ENCODE measurements at places on chromosomes 7 and 10. TPM values are rescaled to one million over a fixed set of nuclear protein-coding genes. Genes with fewer than 3 reads are reported as not detected.

The GRM3 gene
- 0.18 TPM for polyA plus RNA-seq

The CC2D2B gene
- 1.8 TPM for polyA plus RNA-seq

DNA sequence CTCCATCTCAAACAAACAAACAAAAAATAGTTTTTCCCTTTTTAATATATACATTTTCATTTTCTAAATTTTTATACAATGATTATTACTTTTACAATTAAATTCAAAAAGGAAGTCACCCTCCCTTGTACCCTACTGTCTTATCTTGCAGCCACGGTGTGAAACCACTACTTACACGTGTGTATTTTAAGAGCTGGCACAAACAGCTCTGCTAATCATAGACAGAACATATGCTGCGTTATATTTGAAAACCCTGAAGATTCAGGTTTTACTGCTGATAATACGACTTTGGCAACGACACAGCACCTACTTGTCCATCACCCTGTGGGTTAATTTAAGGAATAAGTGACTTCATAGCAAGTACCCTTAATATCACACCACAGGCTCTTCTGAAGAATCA is 991 bp downstream of the ANKRD61 start:
- no peak for DNase-seq

- no peak for DNase-seq
Observed at GRCh38 chr10:7606951-7607404, 59.8 kb downstream of the ITIH5 start.

The COMTD1 gene
- 4.7 TPM for polyA plus RNA-seq

The OR6B1 gene
- 0.03 TPM for polyA plus RNA-seq

- DNase-seq: no peak
Observed at GRCh38 chr7:104386943-104387342, 58.5 kb downstream of the LHFPL3 start.

DNA sequence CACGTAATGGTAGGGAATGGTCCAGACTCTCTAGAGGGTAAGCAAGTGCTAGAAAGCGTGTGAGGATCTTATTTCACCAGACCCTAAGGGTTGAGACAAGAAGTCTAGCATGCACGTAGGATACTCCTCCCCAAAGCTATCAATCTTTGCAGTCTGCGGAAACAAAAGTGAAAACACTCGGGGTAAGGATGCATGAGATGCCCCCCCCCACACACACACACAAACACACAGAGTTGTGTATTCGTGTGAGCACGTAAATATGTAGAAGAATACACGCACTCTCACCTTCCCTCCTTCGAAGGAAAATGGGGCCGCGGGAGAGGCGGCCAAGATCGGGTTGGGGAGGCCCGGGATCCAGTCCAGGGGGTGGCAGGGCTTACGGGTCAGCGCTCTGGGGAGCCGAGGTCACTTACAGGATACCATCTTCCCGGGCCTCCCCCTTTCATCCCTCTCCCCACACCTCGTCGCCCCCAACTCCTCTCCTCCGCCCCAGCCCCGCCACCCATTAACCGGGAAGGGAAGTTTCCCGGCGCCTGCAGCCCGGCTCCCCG is 455 bp downstream of the CUL2 start:
- DNase-seq: peak; percentile 15

The SLC26A3 gene
- polyA plus RNA-seq: not detected

DNA sequence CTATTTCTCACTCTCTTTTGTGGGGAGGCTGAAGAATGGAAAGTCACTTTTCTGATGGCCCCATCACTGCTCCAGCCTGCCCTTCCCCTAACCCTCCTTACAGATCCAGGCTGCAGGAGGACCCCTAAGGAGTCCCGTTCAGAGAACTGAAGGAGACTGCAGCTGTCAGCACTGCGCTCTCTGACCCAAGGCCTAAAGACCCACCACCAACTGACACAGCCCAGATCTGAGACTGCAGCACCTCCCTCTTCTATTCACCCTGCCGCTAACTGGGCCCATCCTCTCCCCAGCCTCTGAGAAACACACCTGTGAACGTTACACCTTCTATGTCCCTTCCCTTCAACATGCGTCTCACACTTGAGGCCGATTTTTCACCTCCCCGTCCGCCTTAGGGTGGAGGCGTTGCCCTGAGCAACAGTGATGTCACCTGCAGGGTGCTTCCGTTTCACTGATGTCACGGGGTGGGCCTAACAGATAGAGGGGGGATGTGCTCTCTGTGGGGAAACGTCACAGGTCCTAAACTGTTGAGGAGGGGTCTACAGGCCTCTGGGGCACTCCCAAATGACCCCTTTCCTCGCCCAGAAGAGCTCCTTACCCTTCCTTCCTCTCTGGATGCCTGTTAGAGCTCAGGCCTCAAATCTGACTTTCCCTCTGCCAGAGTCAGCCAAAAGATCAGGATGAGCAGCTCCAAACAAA is 5.1 kb downstream of the ITPRIP start:
- DNase-seq: no peak

GRCh38 chr7:104933521-104933988 is 80.5 kb upstream of the KMT2E start:
- no peak for DNase-seq

The SEMA3D gene
- 41.9 TPM for polyA plus RNA-seq

DNA sequence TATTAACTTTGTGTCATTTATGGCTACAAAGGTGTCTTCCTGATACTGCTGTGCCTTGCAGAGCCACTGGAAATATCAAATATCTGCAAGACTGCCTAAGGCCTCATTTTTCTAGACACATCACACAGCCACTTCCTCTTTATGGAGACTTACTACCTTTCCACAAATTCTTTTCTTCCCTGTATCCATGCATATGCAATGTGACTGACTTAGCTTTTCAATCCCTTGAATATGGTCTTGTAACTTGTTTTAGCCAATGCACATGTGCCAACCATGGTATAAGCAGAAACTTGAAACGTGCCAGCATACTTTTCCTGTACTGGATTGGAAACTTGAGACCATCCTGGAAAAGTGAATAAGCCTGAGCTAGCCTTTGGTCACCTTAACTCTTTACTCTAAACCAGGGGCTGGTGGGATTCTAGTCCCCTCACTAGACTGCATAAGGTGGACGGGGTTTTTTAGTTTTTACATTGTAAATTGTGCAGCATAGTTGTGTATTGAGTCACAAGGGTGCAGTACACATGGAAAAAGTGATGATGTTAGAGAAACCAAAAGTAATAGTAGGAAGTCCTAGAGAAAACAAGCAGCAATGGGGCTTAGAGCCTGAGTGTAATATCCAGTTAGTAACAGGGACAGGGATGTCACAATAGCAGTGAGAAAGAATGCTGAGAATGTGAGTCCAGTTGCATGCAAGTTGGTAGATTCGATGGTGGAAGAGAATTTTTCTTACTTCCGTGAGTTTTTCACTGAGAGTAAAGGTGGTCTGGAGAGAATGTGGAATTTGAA is 879.5 kb downstream of the SORCS1 start:
- no peak for DNase-seq

DNA sequence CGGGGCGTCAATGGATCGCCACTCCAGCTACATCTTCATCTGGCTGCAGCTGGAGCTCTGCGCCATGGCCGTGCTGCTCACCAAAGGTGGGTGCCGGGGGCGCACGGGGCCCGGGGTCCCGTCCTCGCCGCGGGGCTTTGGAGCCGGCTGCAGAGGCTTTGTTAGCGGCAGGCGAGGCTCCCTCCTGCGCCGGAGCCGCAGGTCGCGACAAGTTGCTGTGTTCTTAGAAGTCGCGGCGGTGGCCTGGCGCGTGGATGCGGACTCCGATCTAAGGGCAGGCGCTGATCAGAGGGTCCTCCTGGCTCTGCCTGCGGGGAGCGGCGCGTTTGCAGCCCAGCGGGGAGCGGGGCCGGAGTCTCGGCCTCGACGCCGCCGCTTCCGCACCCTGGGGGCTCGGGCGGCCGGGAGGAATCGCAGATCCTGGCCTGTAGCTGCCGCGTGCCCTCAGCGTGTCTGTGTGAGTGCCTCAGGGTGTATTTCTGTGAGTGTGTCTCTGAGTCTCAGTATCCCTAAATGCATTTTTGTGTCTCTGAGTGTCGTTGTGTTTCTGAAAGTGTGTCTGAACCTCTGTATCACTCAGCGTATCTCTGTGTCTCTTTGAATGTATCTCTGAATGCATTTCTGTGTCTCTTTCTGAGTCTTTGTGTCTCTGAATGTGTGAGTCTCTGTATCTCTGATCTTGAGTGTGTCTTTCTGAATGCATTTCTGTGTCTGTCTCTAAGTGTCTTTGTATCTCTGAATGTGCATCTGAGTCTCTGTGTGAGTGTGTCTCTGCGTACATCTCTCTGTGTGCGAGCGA is 766 bp downstream of the BAMBI start:
- no peak for DNase-seq

DNA sequence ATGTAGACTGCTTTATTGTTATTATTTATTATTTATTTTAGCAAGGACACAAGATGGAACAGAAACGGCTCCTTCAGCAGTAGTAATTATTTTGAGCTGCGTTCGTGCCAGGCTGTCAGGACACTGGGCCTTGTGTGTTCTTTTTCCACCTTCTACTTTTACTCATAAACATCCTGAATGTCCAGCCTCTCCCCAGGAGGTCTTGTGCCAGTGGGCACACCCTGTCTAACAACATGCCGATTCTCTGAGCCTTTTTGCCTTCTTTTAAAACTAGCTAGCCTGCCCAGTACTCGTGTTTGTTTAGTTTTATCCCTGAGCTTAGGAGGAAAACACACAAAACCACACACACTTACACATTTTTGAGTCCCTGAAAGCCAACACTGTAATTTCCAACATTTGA is 1.2 kb downstream of the SCIN start:
- no peak for DNase-seq

GRCh38 chr10:4623200-4623599 is 202.8 kb upstream of the AKR1E2 start:
- DNase-seq: no peak

DNA sequence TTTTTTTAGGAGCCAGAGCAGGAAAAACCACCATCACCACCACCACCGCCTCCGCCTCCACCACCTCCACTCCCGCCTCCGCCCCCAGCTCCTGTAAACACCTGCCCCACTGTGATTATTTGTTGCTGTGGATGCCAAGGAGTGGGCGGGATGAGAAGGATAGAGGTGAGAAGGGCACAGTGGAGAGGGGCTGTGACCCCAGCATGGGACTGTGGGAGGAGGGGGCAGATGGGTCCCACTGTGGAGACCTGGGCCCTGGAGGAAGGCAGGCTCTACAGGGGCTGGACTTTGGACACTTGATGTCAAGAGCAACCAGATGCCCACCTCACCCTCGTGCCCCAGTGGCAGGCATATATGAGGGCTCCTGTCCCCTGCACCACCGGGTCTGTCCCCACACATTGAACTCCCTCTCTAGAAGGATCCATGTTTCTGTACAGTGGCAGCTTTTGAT is 24.7 kb downstream of the ANTXRL start:
- no peak for DNase-seq

GRCh38 chr10:127085957-127086356 is 110.4 kb downstream of the INSYN2A start:
- no peak for DNase-seq

DNA sequence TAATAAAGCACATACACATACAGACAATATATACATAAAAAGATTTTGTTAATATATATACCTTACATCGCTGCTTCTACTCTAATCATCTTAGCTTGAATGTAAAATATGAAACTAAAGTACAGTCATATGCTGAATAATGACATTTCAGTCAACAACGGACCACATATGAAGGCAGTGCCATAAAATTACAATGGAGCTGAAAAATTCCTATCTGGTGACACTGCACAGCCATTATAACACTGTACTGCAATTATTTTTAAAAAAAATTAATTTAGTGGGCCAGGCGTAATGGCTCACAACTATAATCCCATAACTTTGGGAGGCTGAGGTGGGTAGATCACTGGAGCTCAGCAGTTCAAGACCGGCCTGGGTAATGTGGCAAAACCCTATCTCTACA is 122.3 kb downstream of the JMJD1C start:
- no peak for DNase-seq

GRCh38 chr7:41921453-41921981 is 218.6 kb upstream of the INHBA start:
- DNase-seq: no peak

GRCh38 chr10:15780353-15781135 is 60.8 kb upstream of the ITGA8 start:
- no peak for DNase-seq

DNA sequence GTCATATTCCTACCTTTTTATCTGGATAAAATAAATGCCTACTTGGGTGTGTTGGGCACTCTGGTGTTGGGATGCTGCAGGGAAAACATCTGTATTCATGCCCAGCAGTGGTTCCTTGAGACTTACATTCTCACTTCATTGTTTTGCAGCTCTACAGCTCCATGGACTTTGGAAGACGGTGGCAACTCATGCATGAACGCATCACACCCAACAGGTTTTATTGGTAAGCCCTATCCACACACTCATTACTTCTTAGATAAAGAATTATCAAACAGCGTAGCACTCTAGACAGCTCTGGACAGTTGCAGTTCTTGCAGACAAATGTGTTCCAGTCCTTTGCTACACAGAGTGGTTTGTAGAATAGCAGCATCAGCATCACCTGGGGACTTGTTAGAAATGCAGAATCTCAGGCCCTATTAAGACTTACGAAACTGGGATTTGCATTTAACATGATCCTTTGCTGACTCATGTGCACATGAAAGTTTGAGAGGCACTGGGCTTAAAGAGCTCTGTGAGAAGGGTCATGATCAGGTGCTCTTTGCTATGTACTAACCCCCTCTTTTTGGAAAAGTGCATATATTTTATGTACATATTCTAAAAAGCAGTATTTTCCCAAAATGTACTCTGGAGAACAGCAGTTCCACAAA is 401.9 kb downstream of the SORCS3 start:
- no peak for DNase-seq

- DNase-seq: no peak
Observed at GRCh38 chr7:123367484-123368122, 166.8 kb downstream of the IQUB start.

The SLC26A5 gene
- 1.4 TPM for polyA plus RNA-seq

DNA sequence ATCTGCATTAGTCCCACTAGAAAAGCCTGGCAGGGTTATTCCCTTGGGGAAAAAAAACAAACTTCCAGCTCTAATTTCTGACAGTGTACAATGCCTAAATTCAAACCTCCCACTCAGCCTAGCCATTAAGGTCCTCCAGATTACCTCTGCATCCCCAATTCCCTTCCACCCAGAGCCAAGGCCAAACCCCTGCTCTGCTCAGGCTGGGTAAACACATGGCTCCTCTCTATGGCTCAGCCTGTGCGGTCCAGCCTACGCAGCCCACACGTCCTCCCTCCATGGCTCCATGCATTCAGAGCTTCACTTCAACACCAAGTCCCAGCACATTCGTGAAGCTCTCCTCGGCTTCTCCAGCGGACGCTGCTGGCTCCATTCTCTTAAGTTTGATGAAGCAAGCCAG is 5.2 kb downstream of the DLG5 start:
- DNase-seq: no peak

GRCh38 chr10:74006269-74006668 is 8.4 kb downstream of the VCL start:
- no peak for DNase-seq

- DNase-seq: no peak
Observed at GRCh38 chr7:73526896-73527821, 5.1 kb upstream of the BAZ1B start.

DNA sequence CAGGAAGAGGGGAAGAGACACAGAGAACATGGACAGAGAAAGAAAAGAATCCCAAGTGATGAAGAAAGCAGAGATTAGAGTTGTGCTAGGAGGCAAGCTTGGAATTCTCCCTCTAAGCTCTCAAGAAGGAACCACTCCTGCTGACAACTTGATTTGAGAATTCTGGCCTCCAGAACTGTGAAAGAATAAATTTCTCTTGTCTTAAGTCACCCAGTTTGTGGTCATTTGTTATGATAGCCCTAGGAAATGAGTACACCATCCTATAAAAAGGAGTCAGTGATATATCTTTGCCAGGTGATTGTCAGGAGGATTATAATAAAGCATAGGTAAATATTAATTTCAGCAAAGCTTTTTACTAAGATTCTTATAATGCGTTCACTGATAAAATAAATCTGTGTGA is 82.7 kb upstream of the TFEC start:
- DNase-seq: no peak

- DNase-seq: no peak
Observed at GRCh38 chr7:31550432-31550831, 36.5 kb downstream of the ITPRID1 start.

The FAM107B gene
- 83.3 TPM for polyA plus RNA-seq
